Myocyte (in vitro differentiated cells): ENCODE measurements at places on chromosomes 5 and 9.
A peak's percentile ranks its signal among the peaks of the same experiment; 100 is the strongest.

DNA sequence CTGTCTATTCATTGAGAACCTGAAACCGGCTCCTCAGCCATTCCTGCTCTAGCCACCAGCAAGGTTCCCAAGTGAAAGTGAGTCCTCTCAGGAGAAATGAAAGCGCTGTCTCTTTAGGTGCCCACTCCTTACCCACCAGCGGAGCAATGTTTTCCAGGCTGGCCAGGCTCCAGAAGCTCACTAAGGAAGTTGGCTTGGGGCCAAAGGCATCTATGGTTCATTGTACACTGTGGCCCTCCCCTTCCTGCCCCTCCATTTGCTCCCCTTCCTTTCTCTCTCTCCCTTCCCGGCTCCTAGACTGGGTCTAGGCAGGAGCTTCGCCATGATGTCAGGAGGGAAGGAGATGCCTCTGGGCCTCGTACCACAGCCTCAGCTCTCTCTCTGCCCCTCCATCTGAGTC lies 1.1 kb upstream of the GABRP start:
- no peak for DNase-seq

- peak; percentile 64 for DNase-seq
Observed at GRCh38 chr5:153959134-153959957, 79.4 kb downstream of the FAM114A2 start.

- no peak for DNase-seq
Observed at GRCh38 chr5:130601-131131, 38.7 kb downstream of the PLEKHG4B start.

DNA sequence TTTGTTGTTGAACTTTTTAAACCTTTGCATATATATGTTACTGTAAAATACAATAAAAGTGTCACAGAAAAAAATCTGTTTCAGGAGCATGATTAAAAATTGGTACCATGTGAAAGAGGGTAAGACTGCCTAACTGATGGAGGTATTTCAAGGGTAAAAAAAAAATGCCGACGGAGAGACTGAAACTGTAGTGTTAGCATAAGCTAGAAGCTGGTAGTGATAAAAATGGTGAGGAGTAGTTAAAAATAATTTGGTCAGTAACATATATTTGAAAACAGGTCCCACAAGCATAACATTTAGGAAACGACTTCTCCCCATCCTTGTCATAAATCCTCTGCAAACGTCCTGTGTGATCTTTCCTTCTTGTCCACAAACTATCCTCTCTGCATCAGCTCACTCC lies 64.7 kb downstream of the MEF2C start:
- no peak for DNase-seq

- DNase-seq: no peak
Observed at GRCh38 chr5:139761501-139761900, 34.1 kb upstream of the PSD2 start.

DNA sequence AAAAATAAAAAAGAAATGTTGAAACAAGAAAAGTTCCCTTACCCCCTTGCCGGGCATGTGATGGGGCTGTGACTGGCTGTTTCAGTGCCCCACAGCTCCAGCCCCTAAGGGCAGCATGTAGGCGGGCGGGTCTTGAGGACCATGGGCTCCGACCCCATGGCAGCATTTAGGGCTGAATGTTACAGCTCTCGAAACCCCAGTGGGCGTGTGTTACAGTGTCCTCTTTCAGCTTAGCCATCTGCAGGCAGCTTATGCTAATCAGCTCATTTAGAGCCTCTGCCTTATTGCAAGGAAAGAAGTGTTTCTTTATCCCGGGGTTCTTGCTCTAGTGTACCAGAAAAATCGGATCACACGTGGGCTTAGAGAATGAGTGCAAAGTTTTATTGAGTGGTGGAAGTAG lies 497.4 kb upstream of the CYLC2 start:
- DNase-seq: no peak

DNA sequence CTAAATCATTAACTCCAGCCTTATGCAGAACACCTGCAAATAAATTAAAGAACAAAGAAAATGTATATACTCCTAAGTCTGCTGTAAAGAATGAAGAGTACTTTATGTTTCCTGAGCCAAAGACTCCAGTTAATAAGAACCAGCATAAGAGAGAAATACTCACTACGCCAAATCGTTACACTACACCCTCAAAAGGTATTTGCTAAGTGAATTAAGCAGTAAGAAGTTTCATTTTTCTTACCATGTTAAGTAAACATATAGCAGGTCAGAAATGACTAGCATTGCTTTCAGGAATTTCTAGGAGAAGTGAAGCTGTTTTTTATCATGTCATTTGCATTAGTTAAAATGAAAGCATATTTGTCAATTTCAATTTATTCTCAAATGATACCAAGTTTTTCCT lies 92.7 kb downstream of the MELK start:
- DNase-seq: no peak

DNA sequence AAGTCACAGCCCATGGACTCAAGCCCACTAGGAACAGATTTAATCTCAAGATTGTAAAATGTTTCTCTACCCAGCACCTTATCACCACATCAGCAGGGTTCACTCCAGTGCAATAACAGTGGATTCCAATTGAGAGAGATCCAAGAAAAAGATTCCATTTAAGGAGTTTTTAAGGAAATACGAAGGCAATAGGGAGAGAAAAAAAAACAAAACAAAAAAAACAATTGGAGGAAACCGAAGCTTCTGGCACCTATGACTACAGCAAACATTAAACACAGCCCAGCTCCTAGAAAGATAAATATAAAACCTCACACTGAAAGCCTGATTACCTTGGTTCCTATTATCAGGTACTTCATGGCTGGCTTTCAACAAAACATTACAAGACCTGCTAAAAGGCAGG lies 192.7 kb downstream of the DAB2IP start:
- no peak for DNase-seq

- no peak for DNase-seq
Observed at GRCh38 chr5:17399931-17400330, 98.1 kb upstream of the TAF11L2 start.
